Cortex of kidney (tissue), 1 donor: ENCODE measurements at places on chromosomes 3 and 15.

DNA sequence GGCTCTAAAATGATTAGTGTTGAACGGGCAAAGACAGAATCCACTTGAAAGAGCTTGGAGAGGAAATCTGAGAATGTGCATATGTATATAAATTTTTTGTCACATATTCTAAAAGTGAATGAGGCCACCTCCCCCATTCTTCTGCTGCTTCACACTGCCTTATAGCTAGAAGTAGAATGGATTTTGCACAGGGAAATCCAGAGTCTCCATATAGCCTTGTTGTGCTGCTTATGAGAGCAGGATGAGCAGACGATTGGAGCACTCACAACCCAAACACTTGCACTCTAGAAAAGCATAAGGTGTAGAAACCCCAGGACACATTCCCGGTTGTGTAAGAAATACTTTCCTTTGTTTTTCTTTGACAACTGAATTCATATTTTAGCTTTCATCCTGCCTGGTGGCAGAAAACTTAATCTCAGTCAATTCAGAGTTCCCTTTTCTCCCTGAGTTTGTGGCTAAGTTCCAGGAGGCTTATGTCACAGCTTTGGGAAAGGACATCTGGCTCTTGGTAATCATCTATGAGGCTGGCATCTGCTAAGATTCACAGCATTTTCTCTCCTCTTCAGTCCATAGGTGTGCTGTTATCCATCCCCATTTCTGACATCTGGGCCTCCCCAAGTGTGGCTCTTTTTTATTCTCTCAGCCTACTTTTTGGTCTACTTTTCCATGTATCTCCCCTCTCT is 188.4 kb upstream of the PFN2 start:
- DNase-seq = no peak

- DNase-seq = no peak
These were observed 71.4 kb upstream of the SLC7A14 start for GRCh38 chr3:170657312-170657711.

DNA sequence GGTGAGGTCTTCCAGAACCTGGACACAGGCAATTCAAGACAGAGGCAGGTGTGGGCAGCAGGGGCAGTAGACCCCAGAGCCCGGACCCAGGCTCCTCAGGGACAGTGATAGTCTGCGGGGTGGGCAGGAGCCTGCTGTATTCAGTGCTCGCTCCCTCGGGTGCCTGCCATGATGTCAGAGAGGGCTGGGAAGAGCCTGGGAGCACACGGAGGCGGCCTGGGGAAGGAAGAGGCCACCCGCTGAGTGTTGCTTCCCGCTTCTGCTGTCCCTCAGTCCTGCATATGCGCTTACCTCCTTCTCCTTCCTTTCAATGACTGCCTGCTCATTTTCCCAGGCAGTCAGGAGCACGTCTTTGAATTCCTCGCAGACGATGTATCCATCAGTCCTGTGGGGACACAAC is 22.8 kb downstream of the TMEM43 start:
- DNase-seq = no peak

DNA sequence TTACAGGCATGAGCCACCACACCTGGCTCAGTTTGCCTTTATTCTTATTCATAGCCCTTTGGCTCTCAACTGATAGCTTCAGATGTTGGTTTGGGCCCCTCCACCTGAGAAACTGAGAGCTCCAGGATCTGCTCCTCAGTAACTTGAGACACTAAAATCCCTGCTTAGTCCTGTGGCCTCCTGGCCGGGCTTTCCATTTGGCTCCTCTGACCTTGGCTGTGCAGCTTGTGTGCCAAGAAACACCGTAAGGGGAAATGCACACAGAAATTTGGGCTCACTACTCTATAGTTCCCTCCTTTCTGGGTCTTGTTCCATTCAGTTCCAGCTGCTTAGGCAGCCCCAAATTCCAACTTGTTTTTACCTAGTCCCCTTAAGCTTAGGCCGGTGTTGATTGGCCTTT is 24.9 kb downstream of the NIPA2 start:
- DNase-seq = no peak

DNA sequence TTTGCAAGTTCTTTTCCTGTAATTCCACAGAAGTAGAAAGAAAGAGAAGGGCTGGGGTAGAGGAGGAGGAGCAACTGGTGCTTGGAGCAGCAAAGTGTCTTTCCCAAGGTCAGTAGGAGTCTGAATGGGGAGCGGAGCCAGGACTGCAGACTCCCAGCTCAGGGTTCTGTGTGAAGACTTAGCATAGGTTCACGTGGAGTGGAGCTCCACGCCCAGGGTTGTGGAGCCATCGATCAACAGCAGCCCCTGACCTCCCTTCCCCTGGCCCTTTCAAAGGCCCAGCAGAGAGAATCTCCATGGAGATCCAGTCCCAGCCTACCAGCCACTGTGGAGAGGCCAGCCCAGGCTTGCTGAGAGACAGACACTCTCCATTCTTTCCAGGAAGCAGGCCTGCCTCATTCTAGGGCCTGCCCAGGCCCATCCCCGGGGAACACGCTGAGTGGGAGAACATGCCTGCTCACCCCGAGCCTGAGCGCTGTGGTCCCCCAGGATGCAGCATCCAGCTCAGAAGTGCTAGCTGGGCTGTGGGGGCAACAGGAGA is 62.1 kb downstream of the CORO2B start:
- DNase-seq = no peak

GRCh38 chr3:17238023-17238422 is 353.3 kb downstream of the PLCL2 start:
- DNase-seq = no peak

- no peak for DNase-seq
These were observed 853.7 kb downstream of the MCTP2 start for GRCh38 chr15:95085056-95085455.

DNA sequence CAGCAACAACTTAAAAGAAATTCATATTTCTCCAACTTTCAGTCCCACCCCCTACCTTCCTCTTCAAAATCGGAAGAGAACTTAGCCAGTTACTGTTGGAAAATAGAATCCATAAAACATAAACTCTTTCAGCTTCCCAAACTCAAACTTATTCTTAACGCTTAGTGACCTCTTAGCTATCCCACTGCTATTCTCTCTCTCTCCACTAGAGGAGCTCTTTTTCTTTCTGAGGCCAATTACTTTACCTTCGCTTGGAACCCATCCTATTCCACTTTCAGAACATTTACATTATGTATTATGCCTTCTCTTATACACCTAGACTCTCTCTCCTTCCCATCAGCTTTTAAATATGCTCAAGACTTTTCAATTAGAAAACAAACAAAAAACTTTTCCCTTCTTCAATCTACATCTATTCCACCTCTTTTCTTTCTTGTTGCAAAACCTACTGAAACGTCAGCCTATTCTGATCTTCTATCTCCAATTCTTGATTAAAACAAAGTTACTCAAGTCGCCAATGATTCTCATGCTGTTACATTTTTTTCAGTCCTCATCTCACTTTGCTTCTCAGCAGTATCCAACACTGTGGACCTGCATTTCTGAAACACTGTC is 13.4 kb upstream of the GHSR start:
- DNase-seq = no peak

- DNase-seq = no peak
These were observed 22.3 kb upstream of the SMCO1 start for GRCh38 chr3:196537319-196537984.

DNA sequence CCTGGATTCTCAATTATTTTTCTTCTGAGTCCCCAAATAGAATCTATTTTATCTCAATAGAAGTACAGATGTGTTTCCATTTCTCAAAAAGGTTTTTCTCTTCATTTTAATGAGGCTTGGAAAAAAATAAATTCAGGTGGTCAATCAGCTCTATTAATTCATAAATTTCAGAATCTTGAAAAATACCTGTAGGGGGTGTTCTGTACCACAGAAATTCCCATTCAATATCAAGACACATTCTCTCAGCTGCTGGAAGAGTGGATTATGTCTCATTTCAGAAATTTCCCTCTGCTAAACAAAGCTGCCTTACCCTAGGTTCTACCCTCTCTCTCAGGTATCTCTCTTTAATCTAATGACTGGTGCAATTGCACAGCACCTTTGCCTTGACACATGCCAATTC is 1121.2 kb downstream of the SI start:
- no peak for DNase-seq

DNA sequence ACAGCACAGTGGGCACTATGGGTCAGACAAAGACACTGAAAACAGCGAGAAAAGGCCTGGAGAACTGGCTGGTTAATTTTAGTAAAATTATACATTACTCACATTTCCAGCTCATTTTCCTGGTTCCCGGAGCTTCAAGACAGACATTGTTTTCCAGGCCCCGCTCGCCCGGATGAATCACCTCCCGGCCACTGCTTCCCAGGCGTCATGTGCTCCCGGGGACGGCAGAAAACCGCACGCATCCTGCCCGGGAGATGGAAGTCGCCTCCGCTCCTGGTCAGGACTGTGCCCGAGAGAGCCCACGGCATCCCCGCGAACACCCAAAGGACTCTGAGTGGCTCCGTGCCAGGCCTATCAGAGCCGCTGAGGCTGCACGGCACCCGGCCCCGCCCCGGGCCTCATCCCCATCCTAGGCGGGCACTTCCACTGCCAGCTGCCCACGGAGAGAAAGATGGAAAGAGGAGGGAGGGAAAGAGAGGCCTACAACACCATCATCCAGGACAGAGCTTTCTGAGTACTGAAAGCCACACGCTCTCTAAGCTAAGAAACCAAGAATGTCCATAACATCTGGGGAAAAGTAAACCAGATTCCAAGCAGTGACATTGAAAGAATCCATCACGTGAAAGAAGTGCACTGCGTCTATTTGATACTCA is 75.1 kb downstream of the VGLL4 start:
- no peak for DNase-seq

- DNase-seq = no peak
These were observed 182.2 kb upstream of the IL12A start for GRCh38 chr3:159806412-159806811.

DNA sequence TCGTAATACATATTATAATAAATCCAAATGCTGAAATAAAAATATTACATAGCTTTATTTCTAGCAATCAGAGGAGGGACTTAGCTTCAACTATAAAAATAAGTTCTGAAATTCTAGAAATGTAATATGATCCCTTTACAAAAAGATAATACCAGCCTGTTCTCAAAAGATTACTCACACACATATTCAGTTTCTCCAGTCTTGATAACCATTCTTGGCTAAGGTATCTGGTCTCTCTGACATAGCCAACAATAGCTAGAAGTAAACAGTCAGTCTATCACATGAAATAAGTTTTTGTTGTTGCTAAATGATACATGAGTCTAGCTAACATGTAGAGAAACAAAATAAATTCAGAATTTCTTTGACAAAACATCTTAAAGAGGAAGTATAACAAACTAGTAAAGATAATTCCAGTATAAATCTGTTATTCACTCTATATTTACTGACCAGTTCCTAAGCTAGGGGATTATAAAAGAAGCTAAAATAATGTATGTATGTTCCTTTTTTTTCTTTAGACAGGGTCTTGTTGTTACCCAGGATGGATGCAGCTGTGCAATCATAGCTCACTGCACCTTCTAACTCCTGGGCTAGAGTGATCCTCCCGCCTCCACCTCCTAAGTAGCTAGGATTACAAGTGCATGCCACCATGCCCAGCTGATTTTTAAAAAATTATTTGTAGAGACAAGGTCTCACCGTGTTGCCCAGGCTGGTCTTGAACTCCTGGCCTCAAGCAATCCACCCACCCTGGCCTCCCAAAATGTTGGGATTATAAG is 170.6 kb downstream of the TBL1XR1 start:
- no peak for DNase-seq

GRCh38 chr15:38308797-38309196 is 56.2 kb downstream of the SPRED1 start:
- no peak for DNase-seq

GRCh38 chr3:12879191-12879815 is 37.9 kb upstream of the RPL32 start:
- DNase-seq = no peak

GRCh38 chr15:66491846-66492245 is 5.7 kb downstream of the SNAPC5 start:
- no peak for DNase-seq

GRCh38 chr3:101149251-101149650 is 156.0 kb upstream of the ABI3BP start:
- DNase-seq = no peak

DNA sequence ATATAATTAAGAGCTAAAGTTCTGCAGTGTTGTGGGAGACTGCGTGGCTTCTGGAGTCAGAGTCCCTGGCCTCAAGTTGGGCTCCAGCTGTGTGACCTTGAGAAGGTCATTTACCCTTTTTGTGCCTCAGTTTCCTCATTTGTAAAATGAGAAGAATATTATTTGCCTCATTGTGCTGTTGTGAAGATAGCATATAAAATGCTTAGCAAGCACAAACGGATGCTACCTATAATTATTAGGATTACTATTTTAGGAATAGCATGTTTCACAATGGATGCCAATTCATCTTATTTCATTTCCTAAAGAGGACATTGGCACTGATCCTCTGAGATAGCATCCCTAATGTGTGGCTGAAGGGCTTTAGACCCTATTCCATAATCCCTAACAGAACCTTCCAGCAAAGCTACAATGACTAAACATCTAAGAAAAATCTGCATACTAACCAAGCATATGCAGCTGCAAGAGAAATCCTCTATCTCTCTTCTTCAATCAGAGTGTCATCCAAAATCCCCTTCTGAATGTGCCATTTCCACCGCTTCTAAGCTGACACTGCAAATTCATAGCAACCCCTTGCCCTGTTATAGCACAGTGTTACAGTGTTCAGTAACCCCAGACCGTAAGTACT is 148.3 kb downstream of the RBMS3 start:
- DNase-seq = no peak

DNA sequence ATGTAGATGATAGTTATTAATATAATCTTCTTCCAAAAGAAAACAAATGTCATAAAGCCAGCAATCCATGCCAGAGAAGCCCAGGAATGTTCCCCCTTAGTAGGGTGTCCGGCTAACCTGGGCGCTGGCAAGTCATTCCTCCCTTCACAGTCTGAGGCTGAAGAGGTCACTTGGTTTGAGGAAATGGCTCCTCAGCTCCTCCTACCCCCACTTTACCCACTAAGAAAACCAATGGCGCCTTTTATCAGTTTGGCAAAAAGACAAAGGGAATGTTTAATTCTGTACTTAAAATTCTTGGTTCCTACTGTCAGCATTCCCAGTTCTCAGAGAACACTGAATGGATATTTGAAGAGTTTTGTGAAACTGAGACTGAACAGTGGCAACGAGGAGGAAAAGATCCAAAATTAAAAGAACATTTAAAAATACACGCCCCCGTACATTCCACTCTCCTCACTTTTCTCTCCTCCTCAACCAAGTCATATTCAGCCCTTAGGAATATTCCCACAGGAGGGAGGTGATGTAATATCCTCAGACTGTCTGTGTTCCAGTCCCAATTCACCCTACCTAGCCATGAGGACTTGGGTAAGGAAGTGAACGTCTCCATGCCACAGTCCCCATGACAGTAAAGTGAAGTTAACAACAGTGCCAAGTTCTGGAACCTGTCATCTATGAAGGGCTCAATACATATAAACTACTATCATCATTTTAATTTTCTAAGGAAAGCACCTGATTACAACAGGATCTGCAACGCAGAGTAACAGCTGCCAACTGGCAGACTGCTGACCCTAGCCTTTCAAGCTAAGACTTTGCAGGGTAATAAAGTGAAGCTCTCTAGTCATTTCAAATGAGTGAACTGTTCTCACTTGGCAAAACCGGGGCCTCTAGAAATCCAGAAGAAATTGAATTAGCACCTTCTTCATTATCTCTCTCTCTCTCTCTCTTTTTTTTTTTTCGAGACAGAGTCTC is 234.5 kb upstream of the ICE2 start:
- no peak for DNase-seq
